Activated naive CD4-positive, alpha-beta T cell treated with anti-CD3 and anti-CD28 coated beads, Interleukin-2, amount 50 U/mL, for 72 hours (primary cell): ENCODE measurements at places on chromosomes 11 and 22. TPM values are rescaled to one million over a fixed set of nuclear protein-coding genes. Genes with fewer than 3 reads are reported as not detected.

Gene MFRP
- not detected for total RNA-seq

Gene RELA
- total RNA-seq: 81.7 TPM

Gene KCNJ1
- not detected for total RNA-seq

Gene SMDT1
- total RNA-seq: 59.9 TPM

Gene ZNRF3
- total RNA-seq: 0.66 TPM

Gene AP2A2
- 58.0 TPM for total RNA-seq

Gene DKK3
- total RNA-seq: not detected

Gene SCGB2A2
- total RNA-seq: not detected

Gene APLNR
- not detected for total RNA-seq

Gene SEC14L2
- total RNA-seq: 16.3 TPM

Gene HPX
- total RNA-seq: 0.55 TPM

Gene BTBD18
- total RNA-seq: not detected

Gene CRYBA4
- not detected for total RNA-seq

Gene FOLR1
- not detected for total RNA-seq

Gene ACR
- total RNA-seq: not detected

Gene PPFIA1
- total RNA-seq: 37.9 TPM

Gene PNPLA5
- not detected for total RNA-seq

Gene RNASEH2C
- total RNA-seq: 40.9 TPM

Gene NLRP14
- 0.21 TPM for total RNA-seq

Gene C1QTNF4
- 1.2 TPM for total RNA-seq

Gene PRR33
- total RNA-seq: 0.12 TPM

Gene H19
- total RNA-seq: not detected

Gene LIMK2
- 46.8 TPM for total RNA-seq

Gene MMP13
- 0.51 TPM for total RNA-seq

Gene MICAL2
- total RNA-seq: 60.8 TPM

Gene STIM1
- 75.8 TPM for total RNA-seq

Gene KRTAP5-2
- not detected for total RNA-seq

Gene MPEG1
- not detected for total RNA-seq

Gene TPP1
- 54.7 TPM for total RNA-seq

Gene TTC38
- total RNA-seq: 16.3 TPM

Gene IGLL1
- total RNA-seq: not detected

Gene PANX1
- 10.7 TPM for total RNA-seq

Gene NCR3LG1
- 0.54 TPM for total RNA-seq

Gene POLA2
- 66.8 TPM for total RNA-seq

Gene HPS5
- 26.8 TPM for total RNA-seq

Gene C22orf23
- not detected for total RNA-seq

Gene PLAAT2
- total RNA-seq: not detected

Gene P2RX6
- total RNA-seq: not detected

Gene EMID1
- 0.41 TPM for total RNA-seq

Gene RPS6KA4
- total RNA-seq: 23.2 TPM

Gene THRSP
- total RNA-seq: not detected

Gene OR52J3
- not detected for total RNA-seq

Gene OR52N4
- total RNA-seq: 0.41 TPM

Gene BTG4
- 0.23 TPM for total RNA-seq

Gene BACE1
- 0.39 TPM for total RNA-seq

Gene MRGPRF
- not detected for total RNA-seq

Gene SCGB1C1
- not detected for total RNA-seq

Gene SYT12
- total RNA-seq: not detected

Gene AQP11
- total RNA-seq: 0.09 TPM

Gene RFPL2
- total RNA-seq: not detected

Gene IL17REL
- total RNA-seq: 0.11 TPM

Gene DLG2
- total RNA-seq: 4.2 TPM

Gene ARHGAP20
- 0.09 TPM for total RNA-seq
